ENCODE measurements at places on chromosomes 11 and 22. TPM values are rescaled to one million over a fixed set of nuclear protein-coding genes. Genes with fewer than 3 reads are reported as not detected.

Gene SLC29A2
- 0.69 TPM for polyA plus RNA-seq

Gene SMTNL1
- polyA plus RNA-seq: not detected

Gene CLDN5
- 0.17 TPM for polyA plus RNA-seq

Gene ACRV1
- 0.56 TPM for polyA plus RNA-seq

Gene ALG8
- 75.9 TPM for polyA plus RNA-seq

Gene PANX3
- not detected for polyA plus RNA-seq

Gene CDC42EP1
- 0.28 TPM for polyA plus RNA-seq

Gene C11orf21
- polyA plus RNA-seq: not detected

Gene TMEM123
- polyA plus RNA-seq: 11.8 TPM

Gene CNGA4
- polyA plus RNA-seq: not detected

Gene SCN3B
- polyA plus RNA-seq: 42.9 TPM

Gene ANKRD49
- 10.0 TPM for polyA plus RNA-seq

Gene CNTF
- not detected for polyA plus RNA-seq

Gene MUC6
- not detected for polyA plus RNA-seq

Gene CFAP300
- 1.7 TPM for polyA plus RNA-seq

Gene MS4A6E
- polyA plus RNA-seq: not detected

Gene OR2AG1
- 0.15 TPM for polyA plus RNA-seq

Gene MARK2
- 1.6 TPM for polyA plus RNA-seq

Gene ACP2
- 8.7 TPM for polyA plus RNA-seq

Gene SCGB2A2
- not detected for polyA plus RNA-seq

Gene MS4A7
- not detected for polyA plus RNA-seq

Gene PKDREJ
- not detected for polyA plus RNA-seq

Gene NDUFA6
- polyA plus RNA-seq: 552 TPM

Measured in Purkinje cell (primary cell).